Karpas-422 (cell line): ENCODE measurements at places on chromosomes 6 and 20.

GRCh38 chr20:58852543-58853271 lies at the start of gene GNAS:
GNAS (plus strand) TSS chr20:58852716.
- DNase-seq = peak; percentile 84

DNA sequence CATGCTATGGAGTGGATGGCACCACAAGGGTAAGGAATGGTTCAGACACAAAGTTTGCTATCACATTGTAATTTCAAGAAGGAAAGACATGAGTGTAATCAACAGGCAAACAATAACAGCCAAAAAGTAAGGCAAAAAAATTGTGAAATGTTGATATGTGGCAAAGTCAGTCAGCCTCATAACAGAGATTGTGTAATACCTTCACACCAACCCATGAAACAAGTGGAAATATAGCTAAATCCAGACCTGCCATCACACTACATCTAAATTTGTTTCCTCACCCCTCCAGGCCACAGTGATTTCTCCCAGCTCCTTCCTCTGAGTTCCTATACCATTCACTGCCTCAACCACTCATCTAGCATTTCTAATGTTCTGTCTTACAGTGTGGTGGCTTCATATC lies 37.3 kb downstream of the SIM1 start:
- DNase-seq = no peak

DNA sequence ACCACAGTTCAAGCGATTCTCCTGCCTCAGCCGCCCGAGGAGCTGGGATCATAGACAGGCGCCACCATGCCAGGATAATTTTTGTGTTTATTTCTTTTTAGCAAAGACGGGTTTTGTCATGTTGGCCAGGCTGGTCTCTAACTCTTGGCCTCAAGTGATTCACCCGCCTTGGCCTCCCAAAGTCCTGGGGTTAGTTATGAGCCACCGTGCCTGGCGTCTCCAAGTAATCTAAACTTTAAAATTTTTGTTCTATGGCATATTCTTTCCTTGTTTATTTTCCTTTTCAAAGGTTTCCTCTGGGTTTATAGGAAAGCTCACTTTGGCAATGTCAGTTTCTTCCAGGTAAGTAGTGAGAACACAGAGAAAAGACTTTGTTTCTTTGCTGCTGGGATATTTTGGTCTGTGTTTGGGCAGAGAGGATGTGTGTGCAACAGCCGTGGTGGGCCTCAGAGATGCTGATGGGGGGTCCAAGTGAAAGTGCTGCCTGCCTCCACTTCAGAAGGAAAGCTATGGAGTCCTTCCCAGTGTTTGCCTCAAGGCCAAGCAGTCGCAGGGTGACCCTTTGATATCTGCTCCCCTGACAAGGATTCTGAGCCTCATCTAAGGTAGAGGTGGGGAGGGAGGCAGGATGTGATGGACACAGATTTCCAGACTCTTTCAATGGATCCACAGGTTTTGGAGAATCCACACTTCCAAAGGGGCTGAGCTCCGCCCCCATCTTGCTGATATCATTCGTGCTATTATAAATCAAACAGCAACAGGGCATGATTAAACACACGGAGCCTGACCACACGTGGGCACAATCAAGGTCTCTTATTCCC lies 2.3 kb downstream of the LRP11 start:
- DNase-seq = no peak

DNA sequence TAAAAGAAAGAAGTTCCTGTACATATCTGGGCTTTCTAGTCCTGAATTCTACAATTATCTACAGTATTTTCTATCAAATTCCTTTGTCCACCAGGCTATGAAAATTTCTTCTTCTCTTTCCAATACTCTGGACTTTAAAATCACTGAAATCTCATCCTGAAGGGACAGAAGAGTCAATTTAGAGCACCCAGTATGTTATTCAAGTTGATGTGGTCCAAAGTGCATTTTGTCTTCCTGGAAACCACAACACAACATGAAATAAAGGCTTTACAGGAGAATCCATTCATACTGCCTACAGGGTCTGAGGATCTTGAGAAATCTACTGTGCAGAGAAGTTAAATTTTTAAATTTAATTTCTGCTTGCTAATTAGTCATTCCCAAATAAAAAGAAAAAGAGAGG lies 94.9 kb upstream of the ADGRF1 start:
- no peak for DNase-seq

- no peak for DNase-seq
These were observed 261.7 kb downstream of the UTRN start for GRCh38 chr6:144546807-144547206.

GRCh38 chr6:125655511-125655910 lies 93.9 kb upstream of the HEY2 start:
- DNase-seq = no peak

GRCh38 chr6:132570221-132570777 lies at the start of gene TAAR6:
TAAR6 (plus strand) TSS chr6:132570322; CDS start chr6:132570322, 0 bp downstream.
- DNase-seq = no peak

DNA sequence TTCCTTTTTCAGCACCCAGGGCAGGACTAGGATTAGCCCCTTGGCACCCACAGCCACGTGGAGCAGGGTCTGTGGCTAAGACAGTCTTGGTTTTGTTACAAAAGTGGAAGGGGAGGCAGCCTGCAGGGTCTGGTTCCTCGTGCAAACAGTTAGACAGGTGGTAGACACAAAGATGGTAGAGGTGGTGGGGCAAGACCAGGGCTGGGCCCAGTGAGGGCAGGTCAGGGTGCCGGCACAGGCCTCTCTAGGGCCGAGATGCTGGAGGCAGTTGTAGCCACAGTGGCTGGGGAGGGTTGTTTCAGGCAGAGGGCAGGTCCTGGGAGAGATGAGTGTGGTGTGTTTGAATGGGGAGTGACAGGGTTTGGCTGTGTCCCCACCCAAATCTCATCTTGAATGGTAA lies 161.6 kb downstream of the SMOC2 start:
- no peak for DNase-seq
